Large intestine (tissue), 12 donors: ENCODE measurements at places on chromosomes 7 and 10.

DNA sequence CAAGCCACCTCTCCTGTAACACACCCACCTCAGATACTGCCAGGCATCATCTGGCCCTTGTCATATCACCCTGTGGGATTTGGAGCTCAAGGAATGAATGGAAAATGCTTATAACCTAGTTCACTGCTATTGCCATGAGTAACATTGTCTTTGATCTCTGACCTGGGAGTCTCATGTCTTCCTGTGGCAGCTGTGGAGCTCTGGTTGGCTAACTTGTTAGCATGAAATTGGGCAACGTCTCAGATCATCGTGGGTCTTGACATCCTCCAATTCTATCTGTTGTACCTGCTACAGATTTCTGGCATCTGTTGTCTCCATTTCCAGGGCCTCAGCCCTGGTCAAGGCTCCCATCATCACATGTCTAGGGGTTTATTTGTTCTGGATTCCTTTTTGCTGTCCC is 2.2 kb upstream of the TMEM270 start:
- DNase-seq, result no peak

GRCh38 chr7:36262309-36263094 is 109.4 kb downstream of the EEPD1 start:
- peak; percentile 47 for DNase-seq

DNA sequence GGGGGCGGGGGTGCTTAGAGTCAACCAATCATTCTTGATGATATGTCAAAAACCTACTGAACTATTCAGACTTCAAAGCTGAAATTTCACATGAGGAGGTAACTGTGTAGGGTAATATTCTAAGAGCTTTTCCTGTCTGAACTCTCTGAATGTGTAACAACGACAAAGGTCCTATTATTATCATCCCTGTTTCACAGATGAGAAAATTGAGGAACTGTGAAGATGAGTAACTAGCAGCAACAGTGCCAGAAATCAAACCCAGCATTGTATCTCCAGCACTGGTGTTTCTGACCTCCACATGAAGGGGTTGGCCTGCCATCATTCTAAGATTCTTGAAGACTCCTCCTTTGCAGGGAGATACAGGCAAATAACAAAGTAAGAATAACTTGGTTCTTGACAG is 294.7 kb upstream of the AOAH start:
- no peak for DNase-seq

GRCh38 chr10:95360122-95360714 is 69.4 kb upstream of the PDLIM1 start:
- no peak for DNase-seq

DNA sequence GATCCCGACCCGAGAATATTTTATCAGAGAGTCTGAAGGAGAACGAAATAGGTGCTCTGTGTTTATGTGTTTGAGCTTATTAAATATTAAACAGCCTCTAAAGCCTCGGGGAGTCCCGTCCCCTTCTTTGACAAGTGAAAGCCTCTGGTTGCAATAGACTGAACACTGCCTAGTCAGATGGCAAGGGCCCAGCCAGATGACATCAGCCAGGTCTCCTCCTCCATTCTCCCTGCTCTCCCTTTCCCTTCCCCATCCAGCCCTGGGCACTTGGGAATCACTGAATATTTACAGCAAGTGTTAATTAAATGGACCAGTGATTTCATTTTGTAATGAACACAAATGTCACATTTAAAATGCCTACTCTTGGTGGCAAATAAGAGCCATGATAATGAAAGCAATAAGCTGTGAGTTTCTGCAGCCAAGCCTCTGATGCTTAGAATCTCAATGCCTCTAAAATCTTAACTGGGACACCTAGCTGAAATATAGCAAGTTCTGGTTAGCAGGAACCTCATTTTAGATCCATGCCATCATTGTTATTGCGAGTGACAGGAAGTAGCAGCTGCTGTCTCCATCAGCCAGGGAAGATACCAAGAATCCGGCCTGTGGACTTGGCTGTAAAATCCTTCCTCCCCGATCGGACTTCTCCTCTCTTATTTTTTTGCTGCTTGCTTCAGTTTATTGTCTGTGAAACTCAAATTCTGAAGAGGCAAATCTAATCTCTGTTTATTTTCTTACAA is 202.1 kb downstream of the PRPF18 start:
- DNase-seq, result peak; percentile 19
